ENCODE measurements at places on chromosomes 6 and 20.
A peak's percentile ranks its signal among the peaks of the same experiment; 100 is the strongest.

DNA sequence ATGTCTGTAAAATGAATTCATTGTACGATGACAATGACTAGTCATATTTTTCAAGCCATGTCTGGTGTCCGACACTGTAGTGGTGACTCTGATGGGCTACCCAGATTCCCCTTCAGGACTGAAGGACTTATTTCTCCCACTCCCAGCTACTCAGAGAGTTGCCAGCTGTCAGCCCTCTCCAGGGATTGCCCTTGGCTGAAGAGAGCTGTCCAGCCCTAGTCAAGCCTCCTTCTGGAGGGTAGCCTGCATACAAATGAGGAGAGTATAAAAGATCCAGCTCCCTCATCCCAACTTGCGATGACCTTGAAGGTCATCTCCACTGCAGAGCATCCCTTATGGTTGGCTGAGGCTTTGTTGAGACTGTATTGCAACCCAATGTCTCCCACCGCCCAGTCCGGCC, 29.9 kb downstream of the JPH2 start:
- no peak for DNase-seq

- no peak for DNase-seq
Measured at GRCh38 chr20:46438156-46438750, 31.8 kb upstream of the ELMO2 start.

DNA sequence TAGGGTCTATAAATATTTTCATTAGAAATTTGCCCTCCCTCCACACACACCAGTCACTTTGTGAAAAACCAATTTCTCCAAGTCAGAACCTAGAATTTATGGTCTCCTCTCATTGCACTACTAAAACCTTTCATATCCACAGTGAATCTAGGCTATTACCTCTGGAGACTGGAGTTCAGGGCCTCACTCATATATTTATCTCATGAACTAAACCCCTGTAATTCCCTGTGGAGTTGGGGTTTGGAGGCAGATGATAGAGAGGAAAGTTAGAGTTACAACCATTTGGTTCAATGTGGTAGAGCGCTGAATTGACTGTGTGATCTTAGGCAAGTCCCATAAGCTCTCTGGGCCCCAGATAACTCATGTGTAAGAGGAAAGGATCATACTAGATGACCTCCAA, 18.2 kb upstream of the CEP85L start:
- no peak for DNase-seq

- no peak for DNase-seq
Measured at GRCh38 chr6:7115543-7116231, 7.9 kb downstream of the RREB1 start.

DNA sequence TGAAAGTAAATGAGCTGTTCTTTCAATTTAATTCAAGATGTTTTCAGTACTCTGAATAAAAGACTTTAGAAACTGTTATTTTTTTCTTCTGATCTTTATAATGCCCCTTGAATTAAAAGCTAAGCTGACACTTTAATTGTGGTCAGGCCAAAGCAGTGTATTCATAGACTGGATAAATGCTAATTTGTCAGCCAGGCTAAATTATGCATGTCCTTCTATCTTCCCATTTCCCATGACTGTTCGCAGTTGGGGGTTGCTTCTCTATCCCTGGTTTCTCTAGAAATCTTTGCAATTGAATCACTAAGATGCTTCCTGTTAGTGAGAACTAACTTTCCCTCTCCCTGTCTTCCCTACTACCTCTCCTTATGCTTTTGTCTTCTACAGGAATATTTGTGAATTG, 396.2 kb downstream of the RFPL4B start:
- no peak for DNase-seq

DNA sequence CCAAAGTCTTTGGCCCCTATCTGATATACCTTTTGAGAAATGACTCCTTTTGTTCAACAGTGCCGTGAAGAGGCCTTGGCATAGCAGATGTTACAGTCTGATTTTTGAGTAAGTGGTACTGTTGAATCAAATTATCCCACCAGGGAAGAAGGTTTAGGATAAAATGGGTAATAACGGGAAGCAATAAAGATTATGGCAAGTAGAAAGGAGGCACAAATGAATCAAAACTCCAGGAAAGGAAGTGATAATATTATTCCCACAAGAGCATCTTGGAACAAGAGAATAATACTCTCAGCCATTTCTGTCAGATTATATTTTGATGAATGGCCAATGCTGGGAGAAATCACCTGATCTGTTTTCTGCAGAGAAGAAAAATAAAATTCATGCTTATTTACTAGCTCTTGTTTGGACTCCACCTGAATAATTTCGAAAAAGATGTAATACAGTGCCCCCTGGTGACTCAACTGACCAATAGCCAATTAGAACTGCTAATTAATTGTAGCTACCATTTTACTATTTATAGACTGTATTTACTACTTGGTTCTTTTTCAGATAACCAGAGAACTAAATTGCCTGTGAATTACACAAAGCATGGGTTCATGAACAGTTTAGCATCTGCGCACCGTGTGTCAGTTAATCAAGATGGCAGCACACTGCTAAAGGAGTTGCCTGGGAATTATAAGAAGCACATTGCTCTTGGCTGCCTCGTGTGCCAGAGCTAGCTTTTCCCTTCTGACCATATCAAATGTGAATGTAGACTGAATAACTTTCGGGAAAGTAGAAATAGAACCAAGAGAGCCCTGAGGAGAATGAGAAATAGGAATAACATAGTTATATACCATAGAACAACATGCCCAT, 78.5 kb upstream of the TRDN start:
- DNase-seq, result no peak

GRCh38 chr20:23122321-23122720, 36.2 kb upstream of the CD93 start:
- no peak for DNase-seq

GRCh38 chr20:51447097-51447764, 95.3 kb downstream of the NFATC2 start:
- DNase-seq, result no peak

DNA sequence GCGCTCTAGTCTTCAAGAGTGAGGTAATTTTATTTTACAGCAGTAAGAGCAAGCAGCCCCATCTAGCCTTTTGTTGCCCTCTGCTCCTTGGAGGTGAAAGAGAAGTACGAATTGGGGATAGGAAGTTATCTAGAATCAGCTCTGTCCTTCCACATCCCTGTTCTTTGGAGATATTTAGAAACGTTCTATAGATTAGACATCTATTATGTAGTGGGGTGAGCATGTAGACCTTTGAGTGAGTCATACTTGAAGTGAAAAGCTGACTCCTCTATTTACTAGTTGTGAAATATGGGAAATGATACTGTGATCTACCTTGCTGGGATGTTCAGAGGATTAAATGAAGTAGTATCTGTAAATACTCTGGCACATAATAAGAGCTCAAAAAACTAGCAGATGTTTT, 36.0 kb upstream of the SLC35D3 start:
- no peak for DNase-seq

- DNase-seq, result peak; percentile 0
Measured at GRCh38 chr6:99868074-99868702, 125.8 kb downstream of the MCHR2 start.

DNA sequence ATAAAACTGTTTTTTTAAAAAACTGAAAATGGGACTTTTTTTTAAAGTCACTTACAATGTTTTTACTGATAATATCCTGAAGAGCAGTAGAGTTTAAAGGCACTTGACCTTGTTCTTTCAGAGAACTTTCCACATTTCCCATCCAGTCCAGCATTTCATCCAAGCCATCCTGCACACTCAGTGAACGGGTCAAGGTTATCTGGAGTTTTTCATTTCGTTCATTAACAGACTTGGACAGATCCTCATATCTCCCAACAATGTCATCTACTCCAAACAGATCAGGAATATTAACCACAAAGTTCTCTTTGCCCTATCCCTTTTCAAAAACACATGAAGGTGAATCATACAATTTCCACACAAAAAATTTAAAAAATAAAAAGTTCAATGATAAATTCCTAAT, 69.1 kb downstream of the DST start:
- no peak for DNase-seq

- DNase-seq, result no peak
Measured at GRCh38 chr6:32176476-32177182, 745 bp upstream of the AGPAT1 start.

GRCh38 chr6:33161354-33162331, 30.6 kb downstream of the COL11A2 start:
- no peak for DNase-seq

DNA sequence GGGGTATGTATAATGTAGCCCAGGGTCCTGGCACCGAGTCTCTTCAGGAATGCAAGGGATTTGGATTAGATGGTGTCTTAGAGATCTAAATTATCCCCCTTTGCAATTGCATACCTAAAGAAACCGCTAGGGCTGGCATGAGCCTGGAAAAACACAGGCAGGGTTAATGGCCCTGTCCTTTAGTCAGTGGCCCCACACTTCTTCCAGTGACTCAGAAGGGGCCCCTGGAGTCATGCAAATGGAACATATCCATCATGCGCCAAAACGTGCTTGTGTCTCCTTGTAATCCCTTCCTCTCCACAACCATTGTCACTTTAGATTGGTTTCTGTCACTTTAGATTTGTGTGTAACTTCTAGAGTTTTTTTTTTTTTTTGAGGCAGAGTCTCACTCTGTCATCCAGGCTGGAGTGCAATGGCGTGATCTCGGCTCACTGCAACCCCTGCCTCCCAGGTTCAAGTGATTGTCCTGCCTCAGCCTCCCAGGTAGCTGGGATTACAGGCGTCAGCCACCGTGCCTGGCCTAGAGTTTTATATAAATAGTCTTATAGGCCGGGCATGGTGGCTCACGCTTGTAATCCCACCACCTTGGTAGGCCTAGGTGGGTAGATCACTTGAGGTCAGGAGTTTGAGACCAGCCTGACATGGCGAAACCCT, 8.7 kb upstream of the MYBL2 start:
- DNase-seq, result no peak

GRCh38 chr20:25321991-25322390, 68.6 kb downstream of the ABHD12 start:
- no peak for DNase-seq

DNA sequence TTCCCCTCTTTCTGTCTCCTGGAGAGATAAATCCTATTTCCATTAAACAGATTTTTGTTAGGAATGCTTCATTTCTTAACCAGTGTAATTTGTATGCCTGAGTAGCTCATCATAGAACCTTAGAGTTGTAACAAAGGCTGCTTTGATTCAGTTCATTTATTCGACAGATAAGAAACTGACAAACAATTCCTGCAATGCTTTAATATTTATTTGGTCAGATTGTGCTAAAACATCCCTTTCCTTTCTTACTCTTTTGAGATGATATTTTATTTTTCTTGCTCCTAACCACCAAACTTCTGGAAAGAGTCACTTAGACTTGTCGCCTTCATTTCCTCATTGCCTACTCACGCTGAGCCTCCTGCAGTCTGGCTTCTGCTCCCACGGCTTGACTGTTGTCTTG, 89.0 kb upstream of the SUPT3H start:
- no peak for DNase-seq

DNA sequence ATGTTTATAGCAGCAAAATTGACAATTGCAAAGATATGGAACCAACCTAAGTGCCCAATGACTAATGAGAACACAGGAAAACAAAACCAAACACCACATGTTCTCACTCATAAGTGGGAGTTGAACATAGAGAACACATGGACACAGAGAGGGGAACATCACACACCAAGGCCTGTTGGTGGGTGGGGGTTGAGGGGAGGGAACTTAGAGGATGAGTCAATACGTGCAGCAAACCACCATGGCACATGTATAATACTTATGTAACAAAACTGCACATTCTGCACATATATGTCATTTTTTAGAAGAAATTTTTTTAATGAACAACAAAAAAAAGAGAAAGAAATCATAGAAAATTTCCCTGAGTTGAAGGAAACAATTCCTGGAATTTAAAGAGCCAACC, 3.9 kb downstream of the EPM2A start:
- DNase-seq, result no peak

DNA sequence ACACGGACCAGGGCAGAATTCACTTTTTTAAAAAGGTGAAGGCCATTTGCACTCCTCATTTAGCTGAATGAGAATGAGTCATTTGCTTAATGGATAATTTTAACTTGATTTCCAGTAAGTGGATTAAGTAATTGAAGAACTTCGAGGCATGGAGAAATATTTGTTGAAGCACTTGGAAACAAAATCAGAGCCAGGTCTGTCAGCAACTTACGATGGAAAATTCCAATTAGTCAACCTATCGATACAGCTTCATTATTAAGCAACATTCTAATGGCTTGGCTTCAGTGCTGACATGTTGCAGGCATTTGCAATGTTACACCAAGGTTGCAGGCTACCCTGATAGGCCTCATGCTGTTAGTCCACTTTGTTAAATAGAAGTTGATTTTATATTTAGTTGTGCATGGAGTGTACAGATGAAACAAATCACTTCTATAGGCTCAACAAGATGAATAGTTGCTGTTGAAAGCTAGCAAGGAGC, 423.5 kb upstream of the SLC35B3 start:
- DNase-seq, result no peak

GRCh38 chr20:37102571-37102970, 6.8 kb upstream of the RBL1 start:
- DNase-seq, result no peak

GRCh38 chr6:27479319-27480182, 6.6 kb upstream of the ZNF184 start:
- no peak for DNase-seq

GRCh38 chr6:34519971-34520644, 36.0 kb downstream of the SPDEF start:
- DNase-seq, result no peak

Measured in esophagus squamous epithelium (tissue), 5 donors.